Right lung (tissue), 10 donors: ENCODE measurements at places on chromosomes 4 and X.
A peak's percentile ranks its signal among the peaks of the same experiment; 100 is the strongest.

DNA sequence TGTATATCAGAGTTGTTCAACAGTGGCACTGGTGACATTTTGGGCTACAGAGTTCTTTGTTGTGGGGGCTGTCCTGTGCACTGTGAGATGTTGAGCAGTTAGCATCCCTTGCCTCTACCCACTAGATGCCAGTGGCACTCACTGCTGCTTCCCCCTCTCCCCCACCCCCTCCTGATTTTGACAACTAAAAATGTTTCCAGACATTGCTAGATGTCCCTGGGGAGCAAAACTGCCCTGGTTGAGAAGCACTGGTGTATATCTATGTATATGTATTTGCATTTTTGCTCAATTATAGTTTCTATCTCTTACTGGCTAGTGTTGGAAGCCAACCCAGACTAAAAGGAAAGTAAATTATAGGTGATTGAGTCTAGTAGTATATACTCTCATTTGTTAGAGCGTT, 2.4 kb downstream of the TMEM131L start:
- no peak for DNase-seq

DNA sequence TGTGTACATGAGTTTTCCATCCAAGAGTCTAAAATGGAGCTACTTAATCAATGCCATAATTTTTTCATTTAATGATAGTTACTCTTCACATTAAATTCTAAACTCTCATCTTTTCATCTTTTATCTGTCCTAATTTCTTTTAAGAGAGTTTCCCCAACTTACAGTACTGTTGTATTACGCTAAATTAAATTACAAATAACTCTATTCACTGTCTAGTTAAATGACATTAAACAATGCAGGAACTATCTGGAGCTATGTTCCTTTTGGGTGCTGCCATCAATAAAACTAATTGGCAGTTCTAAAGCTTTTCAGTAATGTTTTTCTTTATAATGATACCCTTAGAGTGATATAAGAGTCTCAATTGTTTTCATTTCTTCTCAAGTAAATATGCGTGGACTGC, 227.6 kb downstream of the ANKRD50 start:
- no peak for DNase-seq

DNA sequence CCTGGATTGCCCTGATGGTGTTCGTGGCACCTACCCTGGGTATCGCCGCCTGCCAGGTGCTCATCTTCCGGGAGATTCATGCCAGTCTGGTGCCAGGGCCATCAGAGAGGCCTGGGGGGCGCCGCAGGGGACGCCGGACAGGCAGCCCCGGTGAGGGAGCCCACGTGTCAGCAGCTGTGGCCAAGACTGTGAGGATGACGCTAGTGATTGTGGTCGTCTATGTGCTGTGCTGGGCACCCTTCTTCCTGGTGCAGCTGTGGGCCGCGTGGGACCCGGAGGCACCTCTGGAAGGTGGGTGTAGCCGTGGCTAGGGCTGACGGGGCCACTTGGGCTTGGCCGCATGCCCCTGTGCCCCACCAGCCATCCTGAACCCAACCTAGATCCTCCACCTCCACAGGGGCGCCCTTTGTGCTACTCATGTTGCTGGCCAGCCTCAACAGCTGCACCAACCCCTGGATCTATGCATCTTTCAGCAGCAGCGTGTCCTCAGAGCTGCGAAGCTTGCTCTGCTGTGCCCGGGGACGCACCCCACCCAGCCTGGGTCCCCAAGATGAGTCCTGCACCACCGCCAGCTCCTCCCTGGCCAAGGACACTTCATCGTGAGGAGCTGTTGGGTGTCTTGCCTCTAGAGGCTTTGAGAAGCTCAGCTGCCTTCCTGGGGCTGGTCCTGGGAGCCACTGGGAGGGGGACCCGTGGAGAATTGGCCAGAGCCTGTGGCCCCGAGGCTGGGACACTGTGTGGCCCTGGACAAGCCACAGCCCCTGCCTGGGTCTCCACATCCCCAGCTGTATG, 1.8 kb downstream of the AVPR2 start:
- DNase-seq = no peak

GRCh38 chr4:98744372-98745150, 86.2 kb upstream of the TSPAN5 start:
- DNase-seq = peak; percentile 23

DNA sequence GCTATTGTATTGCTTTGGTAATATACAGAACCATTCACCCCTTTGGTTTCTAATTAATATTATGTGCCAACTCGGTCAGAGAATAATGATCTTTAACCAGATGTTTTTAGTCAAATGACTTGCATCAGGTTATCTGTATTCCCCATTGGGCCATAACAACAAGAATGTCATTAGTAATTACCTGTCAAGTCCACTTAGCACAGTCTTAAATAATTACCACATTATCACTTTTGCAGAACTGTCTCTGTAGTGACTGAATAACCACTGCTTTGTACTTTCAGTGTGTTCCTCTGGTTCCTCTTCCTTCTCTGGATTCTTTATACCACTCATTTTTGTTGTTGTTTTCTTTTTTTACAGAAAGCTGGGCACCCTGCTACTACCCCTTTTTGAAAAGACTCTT, 257.7 kb upstream of the SPOCK3 start:
- no peak for DNase-seq
